ENCODE measurements at places on chromosomes 3 and 15. TPM values are rescaled to one million over a fixed set of nuclear protein-coding genes. Genes with fewer than 3 reads are reported as not detected.
A peak's percentile ranks its signal among the peaks of the same experiment; 100 is the strongest.

ZNF654 gene
- polyA plus RNA-seq, result 1.6 TPM

DNA sequence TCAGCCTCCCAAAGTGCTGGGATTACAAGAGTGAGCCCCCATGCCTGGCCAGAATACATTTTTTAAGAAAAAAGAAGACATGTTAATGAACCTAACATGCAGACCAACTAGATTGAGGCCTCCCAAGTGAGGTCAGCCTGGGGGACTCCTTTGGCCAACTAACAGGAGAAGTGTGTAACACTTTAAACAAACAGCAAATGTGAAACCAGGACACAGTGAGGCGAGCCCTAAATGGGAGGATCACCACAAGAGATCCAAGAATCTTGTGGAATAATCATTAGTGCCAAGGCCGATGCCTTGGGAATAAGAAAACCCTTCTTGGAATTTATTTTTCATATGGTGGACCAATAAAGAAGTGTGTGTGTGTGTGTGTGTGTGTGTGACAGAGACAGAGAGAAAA is 73.9 kb downstream of the ATP10A start:
- no peak overlapping the region for H3K27ac ChIP-seq
- H3K36me3 ChIP-seq, result no peaks in the 10 kb centered on the region
- no peak for DNase-seq
- H3K4me3 ChIP-seq, result no peak overlapping the region
- no peaks in the 10 kb centered on the region for H3K4me1 ChIP-seq

DNA sequence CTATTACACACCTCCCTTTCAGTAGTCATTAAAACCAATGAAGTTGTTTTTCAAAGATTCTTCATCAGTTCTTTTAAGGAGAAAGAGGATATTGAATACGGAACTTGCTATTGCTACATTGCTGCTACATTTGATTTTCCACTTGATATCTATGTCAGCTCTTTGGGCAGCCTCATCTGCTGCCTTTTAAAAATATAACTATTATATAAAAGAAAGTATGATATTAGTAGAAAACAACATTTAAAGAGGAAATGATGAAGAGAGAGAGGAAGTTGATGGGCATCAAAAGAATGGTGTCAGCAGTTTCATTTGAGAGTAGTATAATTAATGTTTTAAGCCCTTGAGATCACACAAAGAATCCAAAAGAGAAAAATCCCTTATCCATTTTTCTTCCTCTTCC is 171.4 kb downstream of the NFKBIZ start:
- H3K36me3 ChIP-seq, result no peaks in the 10 kb centered on the region
- no peak overlapping the region for H3K27ac ChIP-seq
- no peaks in the 10 kb centered on the region for H3K4me1 ChIP-seq
- no peak overlapping the region for H3K4me3 ChIP-seq
- H3K27me3 ChIP-seq, result no peaks in the 10 kb centered on the region

DNA sequence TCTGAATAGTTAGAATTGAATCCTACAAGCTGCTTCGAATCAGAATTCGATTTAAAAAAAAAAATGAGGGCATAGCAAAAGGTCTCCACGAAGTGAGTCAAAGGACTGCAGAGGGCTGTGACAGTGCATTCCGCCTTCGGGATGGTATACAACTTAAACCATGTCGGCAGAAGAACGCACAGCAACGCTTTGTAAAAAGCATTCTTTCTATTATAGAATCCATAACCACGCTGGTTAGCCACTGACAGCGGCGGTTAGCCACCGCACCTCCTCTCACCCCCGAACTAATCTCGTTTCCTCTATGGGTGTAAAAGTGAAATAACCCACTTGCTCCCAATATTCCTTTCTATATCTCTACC is 664 bp upstream of the PIK3CA start:
- DNase-seq, result no peak
- H3K27me3 ChIP-seq, result no peaks in the 10 kb centered on the region
- peak overlapping the region; percentile 72 for H3K4me3 ChIP-seq

GRCh38 chr15:22949074-22949547 is 31.1 kb downstream of the CYFIP1 start:
- H3K36me3 ChIP-seq, result peaks cover 6% of the 10 kb centered on the region
- H3K27ac ChIP-seq, result 0 out of 2 replicates have a peak overlapping the region, but pooled peaks have one; percentile 15
- no peaks in the 10 kb centered on the region for H3K4me1 ChIP-seq
- DNase-seq, result peak; percentile 92

GRCh38 chr15:74449095-74449494 is 11.9 kb downstream of the UBL7 start:
- no peaks in the 10 kb centered on the region for H3K27me3 ChIP-seq
- peaks cover 92% of the 10 kb centered on the region for H3K36me3 ChIP-seq
- no peaks in the 10 kb centered on the region for H3K4me1 ChIP-seq
- H3K4me3 ChIP-seq, result no peak overlapping the region

DNA sequence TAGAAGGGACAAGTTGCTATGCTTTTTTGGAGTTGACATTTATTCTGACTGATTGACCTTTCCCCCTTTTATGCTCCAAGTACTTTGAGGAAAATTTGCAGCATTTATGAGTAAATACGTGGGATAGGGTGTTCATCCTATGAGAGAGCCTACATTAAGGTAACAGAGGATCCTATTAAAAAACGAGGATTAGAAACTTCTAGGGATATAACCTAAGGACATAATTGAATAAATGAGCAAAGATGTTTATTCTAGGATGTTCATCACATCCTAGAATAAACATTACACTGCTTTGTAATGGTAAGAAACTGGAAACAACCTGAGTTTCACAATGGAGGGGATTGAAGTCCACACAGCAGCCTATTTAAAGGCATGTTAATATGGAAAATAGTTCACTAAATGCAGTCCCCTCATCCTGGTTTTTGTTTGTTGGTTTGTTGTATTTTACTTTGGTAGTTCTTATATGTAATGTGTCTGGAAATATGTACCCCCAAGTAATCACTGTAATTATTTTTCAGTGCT is 23.9 kb upstream of the CLEC3B start:
- DNase-seq, result no peak
- peaks cover 5% of the 10 kb centered on the region for H3K4me1 ChIP-seq
- H3K27ac ChIP-seq, result no peak overlapping the region
- no peaks in the 10 kb centered on the region for H3K27me3 ChIP-seq
- H3K36me3 ChIP-seq, result peaks cover 49% of the 10 kb centered on the region

GRCh38 chr3:108242776-108243175 is 20.6 kb upstream of the IFT57 start:
- H3K4me1 ChIP-seq, result no peaks in the 10 kb centered on the region
- no peaks in the 10 kb centered on the region for H3K36me3 ChIP-seq
- DNase-seq, result no peak
- no peak overlapping the region for H3K4me3 ChIP-seq
- H3K27me3 ChIP-seq, result no peaks in the 10 kb centered on the region

GRCh38 chr3:195033531-195034091 is 237.3 kb downstream of the XXYLT1 start:
- H3K4me3 ChIP-seq, result no peak overlapping the region
- no peak for DNase-seq
- H3K4me1 ChIP-seq, result peaks cover 13% of the 10 kb centered on the region
- H3K36me3 ChIP-seq, result no peaks in the 10 kb centered on the region
- H3K27me3 ChIP-seq, result no peaks in the 10 kb centered on the region
- H3K27ac ChIP-seq, result no peak overlapping the region

DNA sequence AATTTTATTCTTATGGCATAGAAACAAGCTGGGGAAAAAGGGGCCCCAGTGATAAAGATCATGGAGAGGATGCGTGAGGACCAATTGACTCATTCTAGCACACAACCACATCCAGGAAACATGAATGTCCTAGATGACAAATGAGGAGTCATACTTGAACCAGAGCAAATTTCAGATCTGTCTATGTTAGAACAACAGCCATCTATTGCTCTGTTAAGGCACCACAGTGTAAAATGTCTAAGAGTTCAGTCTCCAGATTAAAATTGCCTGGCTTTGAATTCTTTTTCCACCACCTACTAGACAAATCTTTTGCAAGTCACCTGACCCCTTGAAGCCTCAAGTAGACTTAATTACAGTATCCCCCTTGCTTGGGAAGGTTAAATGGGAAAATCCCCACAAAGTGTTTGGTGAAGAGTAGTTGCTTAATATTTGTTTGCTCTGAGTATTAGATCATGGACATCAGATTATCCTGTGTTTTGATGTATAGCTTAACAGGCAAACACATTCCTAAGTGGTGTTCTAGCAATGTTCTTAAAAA is 258.7 kb upstream of the TGFBR2 start:
- H3K36me3 ChIP-seq, result no peaks in the 10 kb centered on the region
- no peaks in the 10 kb centered on the region for H3K27me3 ChIP-seq
- H3K4me3 ChIP-seq, result no peak overlapping the region
- H3K27ac ChIP-seq, result peak overlapping the region; percentile 97
- peaks cover 79% of the 10 kb centered on the region for H3K4me1 ChIP-seq

DNA sequence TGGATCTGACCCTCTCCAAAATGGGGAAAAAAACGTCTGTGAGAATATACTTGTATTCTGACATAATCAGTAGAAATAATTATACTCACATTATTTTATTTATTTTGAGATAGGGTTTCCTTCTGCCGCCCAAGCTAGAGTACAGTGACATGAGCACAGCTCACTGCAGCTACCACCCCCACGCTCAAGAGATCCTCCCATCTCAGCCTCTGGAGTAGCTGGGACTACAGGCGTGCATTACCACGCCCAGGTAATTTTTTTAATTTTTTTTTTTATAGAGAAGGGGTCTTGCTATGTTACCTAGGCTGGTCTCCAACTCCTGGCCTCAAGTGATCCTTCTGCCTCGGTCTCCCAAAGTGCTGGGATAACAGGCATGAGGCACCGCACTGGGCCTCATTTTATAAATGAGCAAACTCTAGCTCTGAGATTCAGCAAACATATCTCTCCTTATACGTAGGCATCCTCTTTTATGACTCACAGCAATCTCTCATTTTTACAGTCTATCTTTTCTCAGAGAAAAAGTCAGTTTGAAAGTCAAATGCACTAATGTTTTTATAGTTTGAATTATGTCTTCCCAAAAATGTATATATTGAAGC is 989 bp upstream of the VGLL3 start:
- H3K4me1 ChIP-seq, result peaks cover 13% of the 10 kb centered on the region
- H3K27me3 ChIP-seq, result peaks cover 13% of the 10 kb centered on the region
- no peak overlapping the region for H3K27ac ChIP-seq
- H3K4me3 ChIP-seq, result no peak overlapping the region

- H3K4me3 ChIP-seq, result no peak overlapping the region
- no peak for DNase-seq
- H3K36me3 ChIP-seq, result no peaks in the 10 kb centered on the region
- no peak overlapping the region for H3K27ac ChIP-seq
- H3K27me3 ChIP-seq, result no peaks in the 10 kb centered on the region
These were observed 9.9 kb downstream of the MYD88 start for GRCh38 chr3:38148311-38148882.

Data from SK-N-SH (cell line).